ELR (cell line): ENCODE measurements at places on chromosomes 3 and 15.

DNA sequence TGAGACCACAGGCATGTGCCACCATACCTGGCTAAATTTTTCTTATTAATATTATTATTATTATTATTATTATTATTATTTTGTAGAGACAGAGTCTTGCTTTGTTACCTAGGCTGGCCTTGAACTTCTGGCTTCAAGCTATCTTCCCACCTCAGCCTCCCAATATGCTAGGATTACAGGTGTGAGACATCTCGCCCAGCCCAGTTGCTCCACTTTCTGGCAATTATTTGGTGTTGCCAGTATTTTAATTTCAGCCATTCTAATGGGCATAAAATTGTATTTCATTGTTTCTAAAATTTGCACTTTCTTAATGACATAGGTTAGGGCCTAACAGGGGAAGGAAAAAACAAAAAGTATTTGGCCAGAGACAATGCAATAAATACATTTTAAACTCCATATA lies 1217.6 kb upstream of the ALCAM start:
- DNase-seq, result no peak

DNA sequence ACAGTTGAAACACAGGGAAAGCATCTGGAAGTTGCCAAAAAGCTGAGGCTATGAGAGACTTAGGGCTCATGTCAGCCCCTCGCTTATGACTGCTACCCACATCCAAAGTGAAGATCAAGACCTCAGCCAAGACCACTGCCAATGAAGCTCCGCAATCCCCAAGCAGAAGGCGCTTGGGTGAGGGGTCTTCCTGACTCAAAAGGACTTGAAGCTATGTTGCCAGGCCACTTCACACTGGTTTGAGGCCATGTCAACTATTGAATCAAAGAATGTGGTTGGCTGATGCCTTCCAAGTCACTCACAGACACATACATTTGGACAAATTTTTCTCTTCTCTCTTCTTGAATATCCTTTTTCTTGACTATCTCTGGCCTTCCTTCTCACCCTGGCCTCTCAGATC lies 928 bp upstream of the CCR4 start:
- no peak for DNase-seq

DNA sequence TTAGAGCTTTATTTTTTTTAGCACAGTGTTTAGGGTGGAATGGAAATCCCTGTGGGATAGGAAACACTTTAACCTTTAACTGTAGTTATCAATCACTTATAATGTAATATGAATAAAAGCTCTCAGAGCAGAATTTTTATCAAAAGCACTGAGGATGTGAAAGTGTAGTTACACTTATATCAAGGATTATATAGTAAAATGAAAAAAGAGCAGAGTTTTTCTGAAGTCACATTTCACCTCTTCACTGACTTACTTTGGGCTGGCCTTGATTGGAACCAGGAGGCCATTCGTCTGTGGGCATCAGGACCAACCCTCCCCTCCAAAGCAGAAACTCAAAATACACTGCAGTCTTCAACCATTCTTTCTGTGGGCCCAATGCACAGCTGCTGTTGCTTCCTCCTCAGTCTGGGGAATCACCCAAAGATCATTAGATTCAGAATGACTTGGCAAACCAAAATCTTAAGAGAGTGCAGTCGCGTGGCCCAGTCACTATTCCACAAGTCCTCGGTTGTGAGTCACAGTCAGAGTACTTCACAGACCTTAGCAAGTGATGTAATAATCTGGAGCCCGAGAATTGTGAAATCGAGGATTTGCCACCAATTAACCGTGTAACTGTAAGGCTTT lies 132.6 kb upstream of the COL8A1 start:
- DNase-seq, result peak; percentile 96

DNA sequence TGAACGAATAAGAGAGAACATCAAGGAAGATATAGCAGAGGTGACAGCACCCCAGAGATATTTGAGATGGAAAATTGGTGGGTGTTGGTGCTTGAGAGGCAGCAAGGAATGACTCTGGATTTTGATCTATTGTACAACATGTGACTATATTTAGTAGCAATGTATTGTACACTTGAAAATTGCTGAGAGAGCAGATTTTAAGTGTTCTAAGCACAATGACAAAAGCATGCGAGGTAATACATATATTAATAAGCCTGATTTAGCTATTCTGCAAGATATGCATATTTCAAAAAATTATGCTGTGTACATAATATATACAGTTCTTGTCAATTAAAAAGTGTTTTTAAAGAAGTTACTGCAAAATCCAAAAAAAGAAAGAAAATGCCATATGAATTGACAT lies 194.3 kb downstream of the SLC9A9 start:
- DNase-seq, result no peak

DNA sequence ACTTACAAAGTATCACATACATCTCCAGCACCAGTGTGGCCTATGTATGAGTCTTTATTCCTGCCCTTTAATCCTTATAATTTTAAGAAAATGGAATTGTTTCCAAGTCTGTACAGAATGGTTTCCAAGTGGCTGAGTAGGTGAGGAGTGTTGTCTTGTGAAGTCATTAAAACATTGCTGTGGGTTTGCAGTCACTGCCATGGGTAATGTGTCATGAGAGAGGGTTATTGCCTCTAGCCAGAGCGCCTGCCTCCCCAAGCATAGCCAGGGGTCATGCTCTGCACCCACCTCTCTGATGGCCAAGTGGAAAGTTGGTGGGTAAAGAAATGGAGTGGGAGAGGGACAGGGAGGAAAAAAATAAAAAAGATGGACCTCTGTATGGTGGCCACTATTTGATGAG lies 25.3 kb downstream of the TRAK1 start:
- DNase-seq, result peak; percentile 21
